WTC11 (cell line): ENCODE measurements at places on chromosomes 5 and 9.

DNA sequence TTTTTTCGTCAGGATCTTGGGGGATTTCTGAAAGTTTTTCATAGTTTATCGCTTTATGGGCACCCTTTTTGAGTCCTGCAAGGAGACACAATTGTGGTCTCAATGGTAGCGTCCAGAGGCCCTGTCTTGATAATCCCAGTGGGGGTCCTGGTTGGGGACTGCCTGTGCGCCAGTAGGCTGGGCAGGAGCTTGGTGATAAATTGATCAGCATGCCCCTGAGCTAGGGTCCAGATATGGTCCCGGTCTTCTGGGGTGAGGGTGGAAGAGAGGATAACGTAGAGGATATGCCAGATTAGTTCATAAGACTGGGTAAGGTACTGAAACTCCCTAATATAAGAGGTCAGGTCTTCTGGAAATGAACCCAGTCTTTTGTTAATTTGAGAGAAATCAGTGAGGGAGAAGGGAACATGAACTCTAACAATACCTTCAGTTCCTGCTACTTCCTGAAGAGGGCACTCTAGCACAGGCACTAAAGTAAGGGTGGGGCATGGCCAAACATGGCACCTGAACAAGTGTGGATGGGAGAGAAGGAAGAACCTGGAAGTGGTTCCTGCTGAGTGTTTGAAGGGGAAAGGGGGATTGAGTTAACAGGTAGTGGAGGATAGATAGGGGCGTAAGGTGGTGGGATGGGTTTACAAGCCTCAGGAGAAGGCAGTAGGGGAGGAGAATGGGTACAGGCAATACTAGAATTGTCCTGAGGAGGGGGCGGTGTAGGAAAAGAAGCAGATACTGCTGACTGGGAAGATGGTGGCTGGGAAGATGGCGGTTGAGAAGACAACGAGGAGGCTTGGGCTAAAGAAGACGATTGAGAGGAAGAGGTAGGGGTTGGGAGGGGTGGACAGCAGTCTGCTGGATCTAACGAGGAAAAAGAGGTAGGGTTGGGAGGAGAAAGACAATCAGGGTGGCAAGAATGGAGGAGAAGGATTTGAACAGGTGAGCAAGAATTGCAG lies 33.8 kb upstream of the ANXA2R start:
- peak; percentile 39 for DNase-seq

DNA sequence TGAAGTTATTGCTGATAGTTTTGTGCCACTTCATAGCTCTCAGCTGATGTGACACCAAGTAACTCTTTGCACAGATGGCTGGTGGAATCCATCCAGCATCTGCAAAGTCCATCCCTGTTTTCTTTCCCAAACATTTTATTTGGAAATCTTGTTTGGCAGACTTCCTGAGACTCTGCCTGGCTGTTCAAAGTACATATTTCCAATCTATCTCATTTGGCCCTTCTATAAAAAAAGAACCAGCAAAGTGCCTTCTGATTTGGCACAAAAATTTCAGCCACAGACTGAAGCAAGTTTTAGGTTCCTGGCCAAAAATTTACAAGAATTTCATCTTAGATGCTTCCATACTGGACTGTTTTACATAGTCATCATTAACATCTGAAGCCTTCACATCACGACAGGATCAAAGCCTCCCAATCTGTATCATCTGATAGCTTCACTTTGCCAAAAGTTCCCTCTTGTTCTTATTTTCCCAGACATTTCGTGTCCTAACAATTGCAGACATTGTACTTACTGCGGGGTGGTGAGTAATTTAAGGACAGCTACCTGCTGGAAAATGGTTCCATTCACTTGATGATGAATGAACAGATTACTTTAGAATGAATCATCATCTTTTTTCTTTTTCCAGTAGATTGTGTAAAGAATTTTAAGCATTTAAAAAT lies 377.3 kb downstream of the KIAA0825 start:
- no peak for DNase-seq

- peak; percentile 90 for DNase-seq
Measured at GRCh38 chr5:923281-923873, 30.7 kb downstream of the TRIP13 start.

- no peak for DNase-seq
Measured at GRCh38 chr5:126846344-126846743, 69.4 kb downstream of the LMNB1 start.

DNA sequence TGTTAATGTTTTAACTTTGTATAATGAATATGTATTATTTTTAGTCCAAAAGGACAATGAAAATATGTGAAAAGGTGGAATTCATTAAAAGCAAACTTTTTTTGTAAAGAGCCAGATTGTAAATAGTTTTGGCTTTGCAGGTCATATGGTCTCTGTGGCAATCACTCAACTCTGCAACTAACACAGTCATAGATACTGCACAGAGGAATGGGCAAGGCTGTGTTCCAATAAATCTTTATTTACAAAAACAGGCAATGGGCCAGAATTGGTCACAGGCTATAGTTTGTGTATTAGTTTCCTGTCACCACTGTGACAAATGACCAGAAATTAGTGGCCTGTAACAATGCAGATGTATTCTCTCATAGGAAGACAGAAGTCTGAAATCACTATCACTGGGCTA lies 125.4 kb upstream of the PTCH1 start:
- DNase-seq, result no peak

- no peak for DNase-seq
Measured at GRCh38 chr5:139690803-139691629, 42.9 kb downstream of the CXXC5 start.

DNA sequence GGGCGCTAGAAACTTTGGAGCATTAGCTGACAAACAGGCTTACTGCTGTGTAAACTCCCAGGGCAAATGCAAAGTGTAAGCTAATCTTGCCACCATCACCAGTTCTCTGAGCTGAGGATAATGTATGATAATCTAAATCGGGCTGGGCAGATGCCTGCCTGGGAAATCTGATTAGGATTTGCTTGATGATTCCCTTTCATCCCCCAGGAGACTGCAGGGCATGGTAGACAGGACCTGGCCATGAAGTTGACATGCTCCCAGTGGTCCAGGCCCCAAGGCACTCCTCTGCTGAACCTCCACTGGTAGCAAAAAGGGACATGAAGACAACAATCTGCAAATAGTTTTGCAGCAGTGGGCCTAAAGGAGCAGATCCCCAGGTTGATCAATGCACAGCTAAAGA lies 317.5 kb downstream of the SPOCK1 start:
- no peak for DNase-seq

GRCh38 chr9:80866576-80867227 lies 822.6 kb downstream of the TLE1 start:
- no peak for DNase-seq

GRCh38 chr9:93278144-93278543 lies 94.2 kb downstream of the WNK2 start:
- no peak for DNase-seq

DNA sequence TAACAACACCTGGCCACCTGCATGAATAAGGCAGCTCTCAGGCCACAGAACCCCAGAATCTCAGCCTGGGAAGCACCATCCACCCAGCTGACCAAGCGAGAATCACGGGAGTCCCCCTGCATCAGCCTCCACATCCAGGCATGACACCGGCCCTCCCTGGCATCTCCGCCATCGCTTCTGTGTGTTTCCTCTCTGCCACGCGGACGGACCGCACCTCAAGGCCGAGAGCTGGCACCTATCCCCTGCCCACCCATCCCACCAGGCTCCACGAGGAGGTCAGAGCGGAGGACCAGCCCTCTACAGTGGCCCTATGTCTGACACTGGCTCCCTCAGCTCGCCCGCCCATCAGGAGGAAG lies 134.7 kb downstream of the COL23A1 start:
- DNase-seq, result no peak

- peak; percentile 34 for DNase-seq
Measured at GRCh38 chr5:179228341-179229121, 116.7 kb downstream of the ADAMTS2 start.

DNA sequence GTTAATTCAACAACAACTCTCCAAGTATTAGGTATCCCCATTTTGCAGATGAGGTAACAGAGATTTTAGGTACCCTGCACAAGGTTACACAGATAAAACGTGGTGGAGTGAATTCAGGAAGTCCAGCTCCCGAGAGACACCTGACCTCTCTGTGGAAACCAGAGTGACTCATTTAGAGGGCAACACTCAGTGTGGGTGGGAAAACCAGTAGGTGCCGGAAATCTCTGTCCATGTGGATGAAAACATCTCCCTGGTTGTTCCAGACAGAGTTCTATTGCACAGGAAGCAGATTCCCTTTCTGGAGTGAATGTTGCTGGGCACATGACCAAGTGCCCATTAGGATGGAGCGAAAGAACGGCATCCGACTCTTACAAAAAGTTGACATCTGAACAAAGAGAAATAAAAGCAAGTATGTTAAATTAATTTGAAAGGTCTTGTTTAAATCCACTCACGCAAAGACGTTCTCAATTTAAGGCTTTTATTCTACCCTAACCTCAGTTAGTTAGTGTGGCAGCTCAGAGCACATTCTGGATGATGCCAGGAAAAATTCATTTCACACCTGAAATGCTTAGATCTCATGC lies 391.9 kb upstream of the WWC1 start:
- no peak for DNase-seq

- no peak for DNase-seq
Measured at GRCh38 chr9:34203992-34204635, 25.3 kb downstream of the UBAP1 start.

- DNase-seq, result peak; percentile 62
Measured at GRCh38 chr9:38423973-38424843, at the start of gene IGFBPL1. IGFBPL1 (minus strand) TSS chr9:38424454; CDS start chr9:38424424, 30 bp downstream.

DNA sequence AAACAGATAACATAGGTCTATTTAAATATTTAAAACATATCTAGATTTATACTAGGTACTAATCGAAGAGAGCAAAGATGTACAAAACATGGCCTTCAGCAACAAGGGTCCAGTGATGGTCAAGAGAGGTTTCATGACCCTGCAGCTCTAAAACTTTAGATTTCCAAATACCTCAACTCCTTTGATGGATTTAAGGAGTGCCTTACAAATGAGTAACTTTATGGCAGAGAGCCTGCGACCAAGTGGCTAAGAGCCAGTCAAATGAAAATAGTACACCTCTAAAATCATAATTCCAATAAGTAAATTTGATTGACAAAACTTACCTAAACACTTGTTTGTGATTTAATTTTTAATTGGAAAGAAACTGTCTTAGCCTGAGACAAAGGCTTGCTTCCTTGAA lies 4.7 kb upstream of the SH3RF2 start:
- DNase-seq, result no peak

- DNase-seq, result no peak
Measured at GRCh38 chr9:86856259-86856658, 91.0 kb downstream of the GAS1 start.

DNA sequence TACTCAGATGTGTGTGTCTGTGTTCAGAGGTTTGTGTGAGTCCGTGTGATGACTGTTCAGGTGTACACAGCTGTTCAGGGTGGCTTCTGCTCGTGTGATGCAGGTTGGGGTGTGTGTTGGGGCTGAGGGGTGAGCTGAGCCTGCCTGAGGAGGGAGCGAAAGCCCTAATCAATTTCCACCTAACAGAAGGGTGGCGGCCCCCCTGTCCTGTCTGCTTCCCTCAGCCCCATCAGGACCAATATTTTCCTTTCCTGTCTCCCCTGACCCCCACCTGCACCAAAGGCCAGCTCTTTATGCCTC lies 30.2 kb downstream of the LHX2 start:
- no peak for DNase-seq

DNA sequence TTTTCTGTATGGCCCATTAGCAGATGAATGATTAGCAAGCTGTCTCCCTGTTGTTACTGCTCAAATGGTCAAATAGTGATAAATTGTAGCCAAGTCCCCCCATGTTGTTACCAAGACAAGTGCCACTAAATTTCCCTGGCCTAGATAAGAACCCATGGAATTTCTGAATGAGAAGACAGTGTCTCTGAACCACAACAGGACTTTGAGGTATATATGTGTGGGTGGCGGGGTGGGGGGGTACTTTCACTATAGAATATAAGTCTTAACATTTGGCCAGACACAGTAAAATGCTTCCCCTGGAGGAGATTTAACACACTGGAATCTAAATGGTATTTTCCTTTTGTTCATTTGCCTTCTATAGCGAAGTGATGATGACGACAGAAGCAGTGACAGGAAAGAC lies 28.7 kb downstream of the XPA start:
- no peak for DNase-seq

GRCh38 chr9:133619791-133620190 lies 10.6 kb upstream of the FAM163B start:
- no peak for DNase-seq

DNA sequence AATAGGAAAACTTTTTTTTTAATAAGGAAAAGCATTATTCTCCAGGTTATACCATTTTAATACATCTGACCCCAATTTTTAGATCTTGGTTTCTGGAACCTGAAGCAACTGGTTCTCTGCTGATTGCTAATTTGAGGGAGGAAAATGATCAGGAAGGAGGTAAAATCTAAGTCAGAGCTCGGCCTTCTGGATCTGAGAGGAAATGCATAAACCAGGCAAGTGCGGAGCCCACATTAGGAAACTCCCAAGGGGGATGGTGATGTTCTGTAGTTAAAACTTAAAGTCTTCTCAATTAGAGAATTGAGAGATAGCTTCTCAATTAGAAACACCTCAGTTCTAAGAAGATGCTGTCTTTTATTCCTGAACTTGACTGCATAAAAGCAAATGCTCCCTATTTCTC lies 113.5 kb downstream of the TSSK1B start:
- DNase-seq, result no peak

- DNase-seq, result peak; percentile 47
Measured at GRCh38 chr5:35954175-35954574, 15.8 kb upstream of the CAPSL start.

GRCh38 chr5:40071870-40072269 lies 607.8 kb upstream of the PTGER4 start:
- DNase-seq, result no peak

DNA sequence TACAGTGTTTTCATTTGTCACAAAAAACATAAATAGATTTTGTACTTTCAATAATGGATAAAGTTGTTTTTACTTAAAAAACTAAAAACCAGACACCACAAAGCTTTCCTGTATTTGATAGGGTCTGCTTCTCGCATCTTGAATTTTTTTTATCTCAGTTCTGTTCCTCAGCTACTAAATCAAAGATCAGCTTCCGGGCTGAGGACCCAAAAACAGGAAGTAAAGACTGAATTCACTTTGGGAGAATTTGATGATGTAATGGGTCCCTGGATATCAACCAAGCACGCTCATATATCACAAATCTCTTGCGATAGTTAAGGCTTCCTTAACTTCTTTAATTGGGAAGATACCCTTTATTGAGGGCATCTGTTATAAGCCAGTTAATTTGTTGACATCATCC lies 24.1 kb downstream of the ITK start:
- DNase-seq, result no peak

GRCh38 chr5:98248949-98249348 lies 524.5 kb upstream of the RGMB start:
- no peak for DNase-seq

DNA sequence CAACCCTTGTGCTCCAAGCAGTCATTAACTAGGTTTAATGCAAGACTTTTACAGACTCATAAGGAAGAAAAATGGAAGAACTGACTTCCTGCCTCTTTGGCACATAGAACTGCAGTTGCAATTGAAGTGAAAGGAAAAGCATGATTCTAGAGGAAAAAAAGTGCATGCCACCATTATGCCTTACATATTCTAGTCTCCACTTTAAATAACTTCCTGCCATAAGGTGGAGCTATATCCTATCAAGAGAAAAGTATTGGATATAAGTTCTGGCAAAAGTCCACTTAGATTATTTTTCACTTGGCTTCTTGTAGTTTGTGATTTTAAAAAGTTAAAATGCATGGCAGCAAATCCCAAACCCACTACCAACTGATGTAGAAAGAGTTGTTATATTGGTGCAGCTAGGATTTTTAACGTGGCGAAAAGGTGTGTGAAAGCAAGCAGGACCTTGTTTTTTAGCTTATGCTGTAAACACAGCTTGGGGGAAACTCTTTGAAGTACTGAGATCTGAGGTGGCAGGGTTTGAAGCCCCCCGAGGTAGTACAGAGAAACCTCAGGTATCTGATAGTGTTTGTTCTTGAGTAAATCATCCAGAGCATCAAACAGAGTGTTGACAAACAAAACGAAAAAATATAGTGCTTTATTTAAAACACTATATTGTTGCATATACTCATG lies 117.9 kb downstream of the ANXA1 start:
- no peak for DNase-seq
